CD4-positive, alpha-beta memory T cell (primary cell): ENCODE measurements at places on chromosomes 2 and 18.

DNA sequence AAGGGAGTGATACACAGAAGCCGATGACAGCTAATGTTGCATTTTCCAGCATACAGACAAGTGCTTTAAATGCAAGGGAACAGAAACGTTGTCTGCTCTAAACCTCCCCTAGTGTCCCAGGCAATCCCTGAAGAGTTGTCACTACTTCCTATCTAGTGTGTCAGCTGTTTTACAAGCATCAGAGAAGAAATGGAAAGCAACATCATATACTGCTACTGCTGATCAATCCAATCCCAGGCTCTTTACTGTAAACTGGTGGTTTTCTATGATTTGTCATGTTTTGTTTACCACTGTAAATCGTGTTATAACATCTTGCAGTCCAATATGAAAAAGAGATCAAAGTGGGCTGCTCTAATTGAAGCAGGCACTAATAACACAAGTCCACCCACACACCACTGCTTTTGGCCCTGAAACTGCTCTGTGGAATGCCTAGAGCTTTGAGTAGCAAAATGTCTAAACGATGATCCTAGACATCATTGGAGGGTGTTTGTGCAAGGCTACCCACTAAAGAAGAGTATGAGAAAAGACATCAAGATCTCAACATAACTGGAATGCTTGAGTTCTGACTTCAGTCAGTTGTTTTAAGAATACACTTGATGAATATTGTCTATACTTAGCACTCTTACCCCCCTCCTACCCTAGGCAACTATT is 18.1 kb upstream of the ROCK1 start:
- DNase-seq: no peak

GRCh38 chr2:113910967-113911678 is 21.2 kb downstream of the ACTR3 start:
- no peak for DNase-seq

GRCh38 chr2:119324685-119325270 is 41.9 kb downstream of the C2orf76 start:
- DNase-seq: no peak

GRCh38 chr2:7448578-7449264 is 531.5 kb downstream of the RNF144A start:
- no peak for DNase-seq

GRCh38 chr2:171670655-171671054 is 16.6 kb upstream of the DYNC1I2 start:
- no peak for DNase-seq

GRCh38 chr18:11733031-11733430 is 44.0 kb downstream of the GNAL start:
- DNase-seq: peak; percentile 44

DNA sequence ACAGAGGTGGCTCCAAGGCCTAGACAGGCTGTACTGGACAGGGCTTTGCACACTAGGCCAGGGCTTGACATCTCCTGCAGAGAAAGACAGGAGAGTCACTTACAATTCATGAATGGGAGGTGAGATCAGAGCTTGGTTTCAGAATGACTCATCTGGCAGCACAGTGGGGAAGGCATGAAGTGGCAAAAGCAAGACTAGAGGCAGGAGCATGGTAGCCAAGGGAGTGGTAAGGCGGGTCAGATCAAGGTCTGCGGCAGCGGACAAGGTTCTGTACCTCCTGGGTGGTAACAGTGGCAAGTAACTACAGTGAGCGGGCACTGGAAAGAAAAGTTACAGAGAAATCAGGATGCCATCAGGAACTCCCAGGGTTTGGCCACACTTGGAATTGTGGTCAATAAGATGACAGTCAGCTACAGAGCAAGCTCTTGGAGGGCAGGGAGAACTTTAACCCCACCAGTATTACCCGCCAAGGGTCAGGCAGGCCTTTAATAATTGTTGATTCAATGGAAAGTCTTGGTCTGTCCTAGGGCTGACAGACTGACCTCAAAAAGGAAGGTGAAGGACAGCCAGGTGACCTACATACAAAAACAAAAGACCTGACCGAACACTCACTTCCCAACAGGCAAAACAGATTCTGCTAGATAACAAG is 5.7 kb downstream of the MCFD2 start:
- DNase-seq: no peak

DNA sequence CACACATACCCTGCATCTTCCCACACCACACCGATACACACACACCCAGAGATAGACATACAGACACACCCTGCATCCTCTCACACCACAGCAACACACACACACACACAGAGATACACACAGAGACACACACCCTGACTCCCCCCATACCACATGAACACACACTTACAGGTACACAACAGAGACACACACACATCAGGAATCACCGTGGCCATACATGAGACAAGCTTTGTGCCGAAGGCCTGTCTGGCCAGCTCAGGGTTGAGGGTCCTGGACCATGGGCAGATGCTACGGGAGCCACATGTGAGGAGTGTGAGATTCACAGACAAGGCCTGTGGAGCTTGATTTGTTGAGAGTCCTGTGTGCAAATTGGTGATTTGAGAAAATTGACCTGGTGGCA is 15.6 kb downstream of the IMPA2 start:
- DNase-seq: no peak

DNA sequence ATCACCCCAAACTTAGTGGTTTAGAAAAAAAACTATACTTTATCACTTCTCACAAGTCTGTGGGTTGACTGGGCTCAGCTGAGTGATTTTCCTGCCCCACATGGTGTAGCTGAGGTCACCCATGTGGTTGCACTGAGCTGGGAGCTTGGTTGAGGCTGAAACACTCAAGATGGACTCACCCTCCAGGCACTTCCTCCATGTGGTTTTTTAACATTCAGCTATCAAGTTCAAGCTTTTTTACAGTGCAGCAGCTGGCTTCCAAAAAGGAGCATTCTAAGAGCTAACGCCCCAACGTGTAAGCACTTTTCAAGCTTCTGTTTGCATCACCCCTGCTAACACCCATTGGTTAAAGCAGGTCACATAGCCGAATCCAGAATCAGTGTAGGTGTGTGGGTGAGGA is 105.9 kb upstream of the CREB1 start:
- no peak for DNase-seq

GRCh38 chr2:138356178-138356577 is 145.4 kb upstream of the SPOPL start:
- no peak for DNase-seq

- no peak for DNase-seq
Measured at GRCh38 chr18:76459687-76460350, 35.2 kb downstream of the ZNF516 start.

DNA sequence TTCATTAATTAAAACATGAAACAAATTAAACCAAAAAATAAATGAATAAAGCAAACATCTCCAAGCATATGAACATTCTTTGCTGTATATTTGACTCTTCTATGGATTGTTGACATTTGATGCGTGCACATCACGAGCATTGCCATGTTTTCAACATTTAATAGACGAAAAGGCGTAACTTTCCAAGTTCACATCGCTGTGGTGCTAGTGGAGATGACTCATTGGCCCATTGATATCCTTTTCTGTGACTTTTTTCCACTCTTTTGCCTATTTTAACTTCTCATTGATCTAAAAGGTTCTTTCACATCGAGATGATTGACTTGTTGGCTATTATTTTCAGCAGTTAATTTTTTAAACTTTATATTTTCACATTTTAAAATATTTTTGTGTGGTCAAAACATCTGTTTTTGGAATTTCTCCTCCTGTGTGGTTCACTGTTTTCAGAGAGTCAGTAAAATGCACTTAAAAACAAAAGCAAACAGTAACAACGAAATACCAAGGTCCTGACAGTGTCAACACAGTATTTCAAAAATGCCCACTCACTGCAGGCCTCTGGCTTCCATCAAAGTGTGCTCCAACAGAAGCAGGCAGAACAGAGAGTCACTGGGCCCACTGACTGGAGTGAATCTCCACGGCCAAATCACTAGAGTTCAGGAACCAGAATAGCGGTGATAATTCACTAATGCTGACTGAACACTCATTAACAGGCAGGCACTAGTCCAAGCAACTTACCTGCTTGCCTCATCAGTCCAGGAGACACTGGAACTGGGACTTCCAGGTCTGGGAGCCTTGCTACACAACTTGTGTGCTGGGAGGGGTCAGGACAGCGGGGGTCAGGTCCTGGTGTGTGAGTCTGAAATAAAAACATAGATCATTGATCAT is 372.2 kb upstream of the SMIM21 start:
- DNase-seq: no peak

DNA sequence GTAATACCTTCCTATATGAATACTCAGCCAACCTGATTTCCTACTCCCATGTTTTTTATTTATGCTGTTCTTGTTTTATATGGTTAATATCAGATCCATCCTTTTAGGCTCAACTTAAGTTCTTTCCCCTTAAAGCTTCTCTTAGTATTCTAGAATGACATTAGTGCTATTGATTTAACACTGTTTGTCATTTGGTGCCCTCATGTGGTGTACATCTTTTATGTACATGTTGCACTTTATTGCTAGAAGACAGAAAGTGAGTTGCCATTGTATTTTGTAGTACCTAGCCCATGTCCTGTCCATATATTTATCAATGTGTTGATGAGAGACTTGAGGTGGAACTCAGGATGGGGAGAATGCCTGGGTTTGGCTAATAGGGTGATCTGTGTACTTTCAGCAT is 2.5 kb downstream of the HTRA2 start:
- DNase-seq: peak; percentile 46

GRCh38 chr2:33372940-33373553 is 103.4 kb upstream of the RASGRP3 start:
- DNase-seq: peak; percentile 22

GRCh38 chr18:42891705-42892104 is 223.8 kb downstream of the RIT2 start:
- DNase-seq: no peak

DNA sequence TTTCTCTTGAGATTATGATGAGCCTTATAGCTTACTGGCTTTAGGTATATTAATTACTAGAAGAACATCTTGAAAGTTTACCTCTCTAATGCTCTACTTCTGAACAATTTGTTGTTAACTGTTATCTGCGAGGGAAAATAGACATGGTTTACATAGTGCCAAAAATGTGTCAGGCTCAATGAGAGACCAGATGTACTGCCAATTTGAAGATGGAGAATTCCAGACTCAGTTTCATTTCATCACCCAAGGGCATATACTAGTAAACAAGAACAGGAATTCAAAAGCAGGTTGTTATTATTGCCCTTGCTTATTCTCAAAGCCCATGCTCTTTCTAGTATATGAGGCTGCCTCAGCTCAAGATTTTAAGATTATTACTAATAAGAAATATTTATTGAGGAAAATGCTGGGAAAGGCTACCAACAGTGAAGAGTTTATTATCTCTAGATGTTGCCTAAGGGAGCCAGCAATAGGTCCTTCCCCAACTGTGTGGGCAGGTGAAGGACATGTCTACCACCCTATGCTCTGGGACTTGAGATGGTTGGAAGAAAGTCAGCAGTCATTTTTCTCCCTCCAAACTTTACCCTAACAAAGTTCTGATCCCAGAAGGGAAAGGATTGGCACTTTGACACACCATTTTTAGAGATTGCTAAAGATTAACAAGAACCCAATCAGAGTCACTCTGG is 792.7 kb downstream of the METTL4 start:
- no peak for DNase-seq

DNA sequence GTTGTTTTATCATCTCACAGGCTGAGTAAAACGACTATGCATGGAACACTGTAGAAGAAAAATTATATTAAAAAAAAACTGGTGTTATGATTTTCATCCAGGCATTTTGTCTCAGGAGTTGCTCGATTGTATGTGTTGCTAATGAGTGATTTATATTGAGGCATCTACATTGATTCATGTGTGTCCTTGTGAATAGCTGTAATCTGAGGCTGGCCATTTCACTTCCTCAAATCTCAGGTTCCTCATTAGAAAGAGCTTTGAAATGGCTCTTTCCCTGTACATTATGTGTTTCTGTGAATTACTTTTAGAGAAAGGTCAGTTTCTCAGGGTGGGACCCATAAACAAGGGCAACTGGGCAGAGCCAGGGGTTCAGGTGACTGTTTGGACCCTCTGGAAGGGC is 2.3 kb downstream of the IL18R1 start:
- DNase-seq: no peak
